ENCODE measurements at places on chromosomes 2 and 18. TPM values are rescaled to one million over a fixed set of nuclear protein-coding genes. Genes with fewer than 3 reads are reported as not detected.

DNA sequence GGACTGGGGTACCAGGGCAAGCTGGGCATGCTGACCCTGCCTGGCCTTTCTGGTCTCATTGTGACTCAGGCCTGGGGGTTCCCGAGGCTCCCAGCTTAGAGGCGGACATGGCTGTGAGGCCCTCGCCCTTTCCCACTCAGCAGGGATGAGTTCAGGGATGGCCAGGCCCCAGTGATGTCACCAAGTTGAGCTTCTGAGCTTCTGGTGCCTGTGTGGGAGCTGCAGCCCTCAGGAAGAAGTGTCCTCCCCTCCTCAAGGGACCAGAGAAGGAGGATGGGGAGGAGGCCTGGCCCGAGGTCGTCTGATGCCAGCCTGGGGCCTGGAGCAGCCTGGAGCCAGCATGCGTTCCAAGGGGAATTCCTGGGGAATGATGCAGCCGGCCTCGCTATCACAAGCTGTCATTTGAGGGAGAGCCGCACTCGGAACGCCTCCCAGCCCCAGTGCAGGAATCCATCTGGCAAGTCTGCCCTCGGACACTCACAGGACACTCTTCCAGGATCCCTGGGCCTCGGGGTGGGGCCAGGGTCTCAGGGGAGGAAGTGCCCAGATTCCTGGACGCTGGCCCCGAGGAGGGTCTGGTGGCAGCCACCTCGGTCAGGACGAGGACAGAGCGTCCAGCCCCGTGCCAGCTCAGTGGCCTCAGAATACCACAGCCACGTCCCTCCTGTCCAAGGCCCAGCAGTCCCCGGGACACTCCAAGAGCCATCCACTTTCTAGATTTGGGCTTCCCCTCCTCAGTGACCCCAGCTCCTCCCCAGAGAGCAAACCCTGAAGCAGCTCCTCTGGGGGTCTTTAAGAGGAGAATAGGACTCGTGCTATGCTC, 61.2 kb upstream of the GPC1 start:
- no peak overlapping the region for H3K4me3 ChIP-seq
- DNase-seq = no peak
- H3K36me3 ChIP-seq = no peaks in the 10 kb centered on the region
- no peaks in the 10 kb centered on the region for H3K27me3 ChIP-seq
- H3K27ac ChIP-seq = no peak overlapping the region

The TPO gene
- not detected for total RNA-seq

The ZC3H6 gene
- 7.2 TPM for total RNA-seq

The RAX gene
- total RNA-seq = not detected

GRCh38 chr2:241074065-241074818, 27.8 kb downstream of the MTERF4 start:
- H3K27ac ChIP-seq = no peak overlapping the region
- peaks cover 3% of the 10 kb centered on the region for H3K4me1 ChIP-seq
- DNase-seq = no peak
- H3K4me3 ChIP-seq = no peak overlapping the region
- H3K27me3 ChIP-seq = no peaks in the 10 kb centered on the region

DNA sequence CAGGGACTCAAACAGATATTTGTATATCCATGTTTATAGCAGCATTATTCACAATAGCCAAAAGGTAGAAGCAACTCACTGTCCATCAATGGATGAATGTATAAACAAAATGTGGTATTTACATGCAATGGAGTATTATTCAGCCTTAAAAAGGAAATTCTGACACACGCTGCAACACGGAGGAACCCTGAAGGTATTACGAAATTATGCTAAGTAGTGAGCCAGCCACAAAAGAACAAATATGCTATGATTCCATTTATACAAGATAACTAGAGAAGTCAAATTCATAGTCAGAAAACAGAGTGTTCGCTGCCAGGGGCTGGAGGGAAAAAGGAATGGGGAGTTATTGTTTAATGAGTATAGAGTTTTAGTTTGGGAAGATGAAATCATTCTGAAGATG, 61.0 kb upstream of the CDKL4 start:
- H3K4me3 ChIP-seq = no peak overlapping the region
- no peaks in the 10 kb centered on the region for H3K4me1 ChIP-seq
- H3K36me3 ChIP-seq = no peaks in the 10 kb centered on the region
- H3K27ac ChIP-seq = no peak overlapping the region

- H3K27me3 ChIP-seq = peaks cover 12% of the 10 kb centered on the region
- no peak for DNase-seq
- H3K4me1 ChIP-seq = no peaks in the 10 kb centered on the region
- no peaks in the 10 kb centered on the region for H3K36me3 ChIP-seq
- H3K4me3 ChIP-seq = no peak overlapping the region
Observed at GRCh38 chr2:85769983-85770362, 16.2 kb downstream of the ATOH8 start.

GRCh38 chr2:17059458-17059857, 393.8 kb upstream of the CYRIA start:
- no peaks in the 10 kb centered on the region for H3K36me3 ChIP-seq
- H3K4me3 ChIP-seq = no peak overlapping the region
- no peak for DNase-seq
- no peaks in the 10 kb centered on the region for H3K4me1 ChIP-seq
- H3K27ac ChIP-seq = no peak overlapping the region
